ENCODE measurements at places on chromosomes 13 and 19.
A peak's percentile ranks its signal among the peaks of the same experiment; 100 is the strongest.

- DNase-seq = peak; percentile 49
Measured at GRCh38 chr19:41226053-41226873, 7.2 kb downstream of the AXL start.

GRCh38 chr19:18768997-18769891 is 21.9 kb downstream of the COMP start:
- no peak for DNase-seq

- DNase-seq = no peak
Measured at GRCh38 chr13:62482351-62482750, 1066.7 kb upstream of the PCDH20 start.

GRCh38 chr13:62525652-62526051 is 1110.0 kb upstream of the PCDH20 start:
- no peak for DNase-seq
